ENCODE measurements at places on chromosomes 12 and 14.

- no peak for DNase-seq
Measured at GRCh38 chr12:14927267-14927666, 11.1 kb downstream of the ERP27 start.

- DNase-seq: no peak
Measured at GRCh38 chr12:122117979-122118378, 39.4 kb downstream of the MLXIP start.

GRCh38 chr12:3416670-3417069 lies 74.3 kb upstream of the PRMT8 start:
- DNase-seq: no peak

DNA sequence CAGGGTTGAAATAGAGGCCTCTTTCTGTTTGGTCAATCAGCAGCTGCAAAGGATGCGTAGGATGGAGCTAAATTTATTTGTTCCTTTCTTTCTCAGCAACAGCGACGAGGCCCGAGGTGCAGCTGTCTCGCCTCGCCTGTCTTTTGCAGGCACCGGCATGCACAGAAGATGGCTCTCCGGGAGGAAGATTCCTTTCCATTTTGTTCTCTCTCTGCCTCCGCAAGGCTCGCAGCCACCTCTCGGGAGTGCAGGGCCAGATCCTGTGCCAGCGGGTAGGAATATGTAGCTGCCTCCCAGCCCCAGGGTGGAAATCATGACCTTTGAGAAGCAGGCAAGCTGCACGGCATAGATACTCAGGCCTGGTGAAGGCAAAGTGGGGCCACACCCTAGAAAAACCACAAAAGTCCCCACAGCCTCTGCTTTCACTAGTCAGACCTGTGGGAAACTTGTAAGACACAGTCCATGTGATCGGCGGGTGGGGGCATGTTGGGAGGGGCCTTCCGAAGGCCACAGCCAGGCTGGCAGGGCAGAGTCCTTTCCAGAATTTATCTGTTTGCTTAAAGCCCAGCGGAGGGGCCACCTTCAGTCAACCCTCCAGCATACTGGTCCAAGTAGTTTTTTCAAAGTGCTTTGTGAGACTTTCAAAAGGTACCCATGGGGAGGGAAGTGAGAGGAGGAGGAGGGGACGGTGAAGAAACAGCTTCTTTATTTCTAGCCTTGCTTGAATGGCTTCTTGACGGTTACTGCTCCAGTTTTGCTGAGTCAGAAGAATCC lies at the start of gene MAP1LC3B2:
Gene MAP1LC3B2, plus strand, starts transcription at position 220 of the 774 bp plus-strand sequence. CDS start 16,562 bp downstream, outside the sequence.
- DNase-seq: no peak

DNA sequence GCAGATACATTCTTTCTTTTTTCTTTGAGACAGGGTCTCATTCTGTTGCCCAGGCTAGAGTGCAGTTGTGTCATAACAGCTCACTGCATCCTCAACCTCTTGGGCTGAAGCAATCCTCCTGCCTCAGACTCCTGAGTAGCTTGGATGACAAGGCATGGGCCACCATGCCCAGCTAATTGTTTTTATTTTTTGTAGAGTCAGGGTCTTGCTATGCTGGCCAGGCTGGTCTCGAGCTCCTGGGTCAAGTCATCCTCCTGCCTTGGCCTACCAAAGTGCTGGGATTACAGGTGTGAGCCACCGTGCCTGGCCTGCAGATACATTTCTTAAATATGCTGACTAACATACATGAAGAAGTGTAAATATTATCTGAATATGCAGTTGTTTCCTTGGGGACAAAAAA lies 115.8 kb downstream of the HECTD4 start:
- no peak for DNase-seq

DNA sequence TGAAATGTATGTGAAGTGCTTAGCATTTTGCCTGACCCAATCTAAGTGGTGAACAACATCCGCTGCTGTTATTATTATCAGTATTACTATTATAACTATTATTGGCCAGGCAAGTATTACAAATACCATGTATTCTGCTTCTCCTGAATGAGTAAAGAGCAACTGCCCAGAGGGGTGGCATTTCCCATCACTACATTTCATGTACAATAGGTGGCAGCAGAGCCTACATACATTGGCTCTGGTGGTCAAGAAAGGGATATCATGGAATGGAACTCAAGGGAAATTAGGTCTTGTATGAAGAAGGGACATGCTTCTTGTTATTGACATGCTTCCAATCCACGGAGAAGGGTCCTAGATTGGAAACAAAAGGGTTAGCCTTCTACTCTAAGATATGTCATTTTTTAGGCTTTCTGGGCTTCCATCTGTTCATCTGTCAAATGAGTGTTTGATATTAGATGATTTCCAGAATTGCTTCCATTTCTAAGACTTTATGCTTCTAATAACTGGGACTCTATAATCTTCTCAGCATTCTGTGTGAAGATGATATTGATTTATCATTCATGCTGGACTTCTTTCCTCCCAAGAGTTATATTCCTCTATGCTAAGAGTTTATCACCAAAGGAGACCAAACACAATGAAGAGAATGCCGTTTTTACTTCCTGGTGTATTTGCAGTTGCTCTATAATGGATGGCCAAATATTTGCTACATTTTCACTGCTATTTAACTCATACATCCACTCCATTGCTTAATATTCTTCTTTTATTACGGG lies 239.1 kb downstream of the SSPN start:
- no peak for DNase-seq

GRCh38 chr14:71716041-71716772 lies 216.0 kb upstream of the RGS6 start:
- DNase-seq: no peak

GRCh38 chr12:46402451-46402850 lies 29.9 kb upstream of the SLC38A2 start:
- DNase-seq: peak; percentile 80

DNA sequence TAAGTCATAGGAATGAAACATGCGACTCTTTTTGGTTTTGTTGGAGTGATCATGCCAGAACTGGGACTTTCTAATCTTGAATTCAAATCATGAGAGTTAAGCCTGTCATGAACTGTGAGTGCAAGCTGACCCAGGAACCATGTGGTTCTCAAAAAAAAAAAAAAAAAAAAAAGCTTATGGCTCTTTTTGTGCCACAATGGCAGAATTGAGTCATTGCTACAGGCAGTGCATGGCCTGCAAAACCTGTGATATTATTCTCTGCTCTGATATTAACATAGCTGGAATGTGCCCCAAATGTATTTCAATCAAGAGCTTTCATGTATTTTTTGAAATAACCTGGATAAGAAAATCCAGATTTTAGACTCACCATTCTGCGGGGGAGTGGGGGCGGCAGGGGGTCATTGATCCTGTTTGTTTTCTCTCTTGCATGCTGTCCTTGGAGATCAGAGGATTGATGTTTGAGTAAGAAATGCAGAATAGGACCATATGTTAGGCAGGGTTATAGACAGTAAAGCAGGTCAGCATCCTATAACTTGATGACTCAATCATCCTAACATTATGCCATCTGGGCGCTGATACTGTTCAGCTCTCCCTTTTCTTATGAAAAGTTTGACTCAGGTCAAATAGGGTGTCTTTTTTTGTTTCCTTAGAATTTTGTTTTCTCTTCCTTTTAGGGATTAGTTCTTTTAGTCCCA lies 797.4 kb downstream of the DIO2 start:
- DNase-seq: no peak

- no peak for DNase-seq
Measured at GRCh38 chr12:109697877-109698468, 15.7 kb upstream of the FAM222A start.

- peak; percentile 55 for DNase-seq
Measured at GRCh38 chr14:104977681-104978653, at the start of gene AHNAK2. Gene AHNAK2, minus strand, starts transcription at chr14:104978374. Its CDS starts 137 bp downstream, at chr14:104978237.

DNA sequence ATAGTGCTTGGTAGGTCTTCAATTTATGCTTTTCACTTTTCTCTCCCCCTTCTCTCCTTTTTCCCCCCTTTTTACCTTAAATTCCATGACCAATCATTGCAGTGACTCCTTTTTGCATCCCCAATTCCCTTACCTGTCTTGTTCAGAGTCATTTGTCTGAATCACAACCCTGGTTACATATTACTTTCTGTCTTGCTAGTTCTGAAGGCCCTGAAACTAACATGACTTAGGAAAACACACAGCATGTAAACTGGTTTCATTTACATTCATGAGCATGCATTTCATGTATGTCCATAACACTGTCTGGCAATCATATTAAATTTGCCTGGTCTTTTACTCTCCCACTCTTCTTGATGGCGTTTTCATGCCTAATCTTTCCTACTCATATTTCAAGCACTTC lies 20.3 kb upstream of the FOXG1 start:
- DNase-seq: no peak

Data from tibial artery (tissue), 4 donors.